ENCODE measurements at places on chromosomes 6 and 20.

- no peak for DNase-seq
Observed at GRCh38 chr6:55208478-55209458, 34.5 kb downstream of the HCRTR2 start.

DNA sequence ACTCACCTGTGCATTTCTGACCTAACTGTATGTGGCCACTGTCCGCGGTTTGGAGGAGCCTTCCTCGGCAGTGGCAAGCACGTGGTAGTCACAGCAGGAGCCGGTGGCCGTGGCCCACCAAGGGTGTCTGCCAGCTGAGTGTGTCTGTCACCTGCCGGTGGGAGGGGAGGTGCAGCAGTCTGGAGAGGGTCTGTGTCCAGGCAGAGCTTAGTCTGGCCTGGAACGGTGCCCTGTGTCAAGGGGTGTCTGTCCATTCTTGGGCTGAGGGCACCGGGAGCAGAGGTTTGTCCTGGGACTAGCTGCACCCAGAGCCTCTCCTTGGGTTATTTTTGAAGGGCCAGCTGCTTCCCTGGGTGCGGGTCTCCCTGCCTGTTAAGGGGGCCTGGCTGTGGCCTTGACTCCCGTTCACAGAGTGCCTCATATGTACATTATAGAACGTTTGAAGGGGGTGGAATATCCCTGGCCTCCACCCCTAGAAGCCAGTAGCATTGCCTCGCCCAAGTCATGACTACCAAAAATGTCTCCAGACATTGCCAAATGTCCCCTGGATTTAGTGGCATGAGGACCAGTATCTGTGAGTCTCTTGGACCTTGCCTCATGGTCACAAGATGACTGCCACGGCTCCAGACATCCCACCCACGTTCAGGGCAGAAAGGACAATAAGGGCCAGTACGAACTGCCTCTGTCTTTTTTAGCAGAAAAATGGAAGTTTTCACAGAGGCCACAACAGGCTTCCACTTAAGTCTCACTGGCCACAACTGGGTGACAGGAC, 5.2 kb downstream of the RBM38 start:
- DNase-seq, result no peak

- DNase-seq, result no peak
Observed at GRCh38 chr20:4370851-4371250, 350.9 kb upstream of the PRND start.

- DNase-seq, result no peak
Observed at GRCh38 chr6:30963641-30964040, 19.9 kb upstream of the MUC21 start.

DNA sequence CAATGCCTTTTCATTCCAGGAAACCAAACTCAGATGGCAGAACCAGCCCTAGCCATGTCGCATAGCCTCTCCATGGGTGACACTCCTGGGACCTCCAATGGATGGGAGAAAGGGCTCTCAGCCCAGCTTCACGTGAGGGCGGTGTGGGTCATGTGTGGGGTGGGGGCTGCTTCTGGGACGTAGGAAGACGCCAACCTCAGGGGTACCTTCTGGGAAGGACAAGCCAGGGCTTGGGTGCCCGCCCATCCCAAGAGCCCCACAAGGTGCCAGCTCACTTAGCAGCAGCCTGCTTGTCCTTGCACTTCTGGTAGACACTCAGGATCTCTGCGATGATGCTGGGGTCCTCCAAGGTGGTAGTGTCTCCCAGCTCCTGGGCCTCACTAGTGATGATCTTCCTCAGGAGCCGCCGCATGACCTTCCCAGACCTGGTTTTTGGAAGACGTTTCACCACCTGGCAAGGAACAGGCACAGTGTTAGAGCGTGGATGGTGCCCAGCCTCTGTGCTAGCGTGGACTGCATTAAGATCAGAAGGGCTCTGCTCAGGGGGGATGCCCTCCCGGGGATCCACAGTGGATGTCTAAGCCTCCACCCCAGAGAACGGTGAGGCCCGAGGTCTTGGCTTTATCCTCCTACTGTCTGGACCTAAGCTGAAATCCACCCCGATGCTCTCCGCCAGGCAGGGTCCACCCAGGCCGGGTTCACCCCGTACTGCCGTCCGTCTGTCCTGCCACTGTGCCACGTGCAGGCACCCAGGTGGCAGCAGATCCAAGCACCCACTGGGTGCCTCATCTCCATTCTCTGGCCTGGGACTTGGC, 15.1 kb upstream of the APMAP start:
- DNase-seq, result peak; percentile 16

DNA sequence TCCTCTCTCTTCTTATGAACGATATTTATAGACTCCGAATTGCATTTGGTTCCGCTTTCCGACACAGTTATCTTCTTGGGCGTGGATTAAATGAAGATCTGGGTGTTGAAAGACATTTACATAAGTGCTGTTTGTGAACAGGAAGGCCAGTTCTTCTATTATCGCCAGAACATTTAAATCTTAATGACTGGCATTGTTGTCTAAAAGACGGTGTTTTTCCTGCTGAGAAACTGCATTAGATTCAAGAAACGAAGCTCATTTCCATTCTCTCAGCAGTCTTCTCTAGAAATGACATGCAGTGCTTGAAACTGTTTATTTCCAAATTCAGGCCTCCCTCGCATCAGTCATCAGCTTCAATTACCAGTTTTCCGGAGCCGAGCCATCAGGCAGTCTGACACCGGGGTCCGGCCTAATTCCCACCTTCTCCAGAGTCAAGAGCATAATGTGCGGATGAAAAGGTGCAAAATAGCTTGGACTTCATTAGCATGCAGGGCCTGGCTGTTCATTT, 16.0 kb downstream of the LINC00237 start:
- DNase-seq, result no peak

DNA sequence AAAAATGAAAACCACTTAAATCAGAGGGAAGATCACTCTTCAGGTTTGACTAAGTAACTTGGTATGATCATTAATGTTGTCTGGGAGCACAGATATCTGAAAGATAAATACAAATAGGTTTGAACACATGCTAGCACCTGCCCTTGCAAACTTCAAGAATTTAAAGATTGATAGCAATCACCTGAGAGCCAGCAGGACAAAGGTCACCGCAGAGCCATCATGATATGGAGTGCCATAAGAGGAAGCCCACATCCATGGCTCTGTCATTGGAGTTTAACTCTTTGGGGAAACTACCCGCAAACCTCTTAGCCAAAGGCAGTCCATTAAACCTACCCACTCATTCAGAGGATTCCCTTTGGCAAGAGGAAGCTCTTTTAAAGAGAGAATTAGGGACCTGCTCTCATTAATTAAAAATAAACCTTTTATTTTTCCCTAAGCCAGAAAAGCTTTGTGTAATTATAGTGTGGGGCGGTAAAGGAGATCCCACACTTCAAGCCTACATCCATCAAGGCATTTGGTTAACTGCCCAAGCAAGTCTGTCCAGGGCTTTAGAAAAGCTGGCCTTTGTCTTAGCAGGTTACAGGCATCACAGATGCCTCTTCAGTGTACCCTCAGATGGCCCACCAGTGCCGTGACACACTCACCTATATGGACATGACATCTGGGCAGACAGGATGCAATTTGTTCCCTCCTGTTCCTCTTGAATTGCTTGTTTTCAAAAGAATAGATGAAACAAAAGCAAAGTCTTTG, 73.0 kb downstream of the SASH1 start:
- DNase-seq, result no peak
